ENCODE measurements at places on chromosomes 5 and 9. TPM values are rescaled to one million over a fixed set of nuclear protein-coding genes. Genes with fewer than 3 reads are reported as not detected.

The ASPN gene
- total RNA-seq, result 7.8 TPM

The TSSK1B gene
- not detected for total RNA-seq

The S100Z gene
- not detected for total RNA-seq

The ZNF879 gene
- 18.3 TPM for total RNA-seq

The GGTA1 gene
- total RNA-seq, result 18.4 TPM

The EMB gene
- 59.7 TPM for total RNA-seq

All from thyroid gland (tissue), 4 donors.